Right forelimb (tissue), 1 donor: ENCODE measurements at places on chromosomes 5 and 9.

DNA sequence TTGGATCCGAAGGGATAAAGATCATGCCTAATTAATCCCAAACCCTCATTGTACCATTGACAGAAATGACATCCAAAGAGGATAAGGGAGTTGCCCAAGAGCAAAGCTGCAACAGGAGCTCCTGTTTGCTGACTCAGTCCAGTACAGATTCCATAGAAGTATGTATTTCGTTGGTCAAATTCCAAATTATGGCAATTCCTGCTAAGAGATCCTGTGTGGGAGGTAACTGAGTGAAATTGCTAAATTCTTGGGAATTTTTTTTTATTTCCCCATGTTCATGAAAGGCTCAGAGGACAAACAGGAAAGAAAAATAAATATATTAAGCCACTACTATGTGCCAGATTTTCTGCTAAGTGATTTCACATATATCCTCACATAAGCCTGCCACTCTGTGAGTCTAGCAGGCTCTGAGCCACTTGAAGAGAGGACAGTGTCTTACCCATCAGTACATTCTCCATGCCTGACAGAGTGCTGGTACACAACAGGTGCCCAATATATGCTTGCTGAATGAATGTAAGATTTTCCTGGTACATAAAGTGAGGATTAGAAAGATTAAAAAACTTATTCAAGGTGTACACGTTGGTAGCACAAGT, 132.7 kb downstream of the GLIS3 start:
- no peak for DNase-seq

DNA sequence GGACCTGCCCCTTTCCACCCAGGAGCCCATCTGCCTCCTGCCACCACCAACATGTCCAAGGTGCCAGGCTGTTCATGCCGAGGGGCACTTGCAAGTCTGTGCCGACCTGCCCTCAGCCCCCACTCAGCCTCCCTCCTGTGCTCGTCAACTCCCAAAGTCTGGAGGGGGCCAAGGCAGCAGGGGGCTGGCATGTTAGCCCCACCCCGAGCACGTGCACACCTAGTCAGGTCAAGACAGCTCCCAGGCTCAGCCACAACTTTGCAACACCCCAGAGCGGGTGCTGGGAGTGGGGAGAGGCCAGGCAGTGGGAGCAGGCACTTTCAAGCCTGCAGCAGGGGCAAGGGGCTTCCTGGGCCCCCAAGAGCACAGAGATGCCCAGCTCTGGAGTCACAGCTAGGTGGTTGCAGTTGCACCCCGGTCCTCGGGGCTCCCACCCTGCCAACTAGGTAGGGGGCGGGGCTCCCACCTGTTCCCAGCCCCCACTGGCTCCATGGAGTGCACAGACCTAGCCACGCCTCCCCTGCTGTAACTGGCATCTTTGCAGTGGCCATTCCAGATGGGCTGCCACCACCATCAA, 272.5 kb downstream of the CETN3 start:
- no peak for DNase-seq

DNA sequence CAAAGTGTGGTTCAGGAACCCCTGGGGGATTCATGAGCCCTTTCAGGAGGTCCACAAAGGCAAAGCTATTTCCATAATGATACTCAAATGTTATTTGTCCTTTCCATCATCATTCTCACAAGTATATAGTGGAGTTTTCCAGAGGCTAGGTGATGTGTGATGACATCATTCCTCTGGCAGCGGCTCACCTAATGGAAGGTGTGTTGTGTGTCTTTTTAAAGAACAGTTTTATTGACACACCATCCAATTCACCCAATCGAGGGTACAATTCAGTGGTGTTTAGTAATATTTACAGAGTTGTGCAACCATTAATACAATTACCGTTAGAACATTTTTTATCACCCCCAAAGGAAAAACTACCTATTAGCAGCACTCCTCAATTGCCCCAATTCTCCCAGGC, 9.7 kb downstream of the NANS start:
- DNase-seq: no peak

- DNase-seq: no peak
Observed at GRCh38 chr5:143828710-143829109, 16.7 kb downstream of the HMHB1 start.
